Stimulated activated CD4-positive, alpha-beta T cell treated with anti-CD3 and anti-CD28 coated beads, Interleukin-15, amount 100 ng/mL, for 48 hours (primary cell): ENCODE measurements at places on chromosomes 12 and 14.

DNA sequence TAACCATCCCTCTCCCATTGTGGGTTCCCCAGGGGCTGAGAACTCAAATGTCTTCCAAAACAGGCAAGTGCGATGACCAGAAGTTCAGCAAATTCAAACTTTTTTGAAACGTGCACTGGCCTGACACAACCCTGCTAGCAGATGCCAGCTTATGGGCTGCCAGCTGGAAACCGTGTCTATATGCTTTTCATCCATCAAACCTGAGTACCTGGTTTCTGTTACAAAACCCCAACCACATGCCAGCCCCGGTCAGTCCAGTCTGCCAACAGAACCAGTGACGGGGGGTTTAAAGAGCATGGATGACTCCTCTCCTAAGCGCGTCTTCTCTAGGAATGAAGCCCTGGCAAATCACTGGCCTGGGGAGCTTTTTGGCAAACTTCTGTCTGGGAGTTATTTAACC, 189.7 kb downstream of the TTC7B start:
- DNase-seq, result no peak

DNA sequence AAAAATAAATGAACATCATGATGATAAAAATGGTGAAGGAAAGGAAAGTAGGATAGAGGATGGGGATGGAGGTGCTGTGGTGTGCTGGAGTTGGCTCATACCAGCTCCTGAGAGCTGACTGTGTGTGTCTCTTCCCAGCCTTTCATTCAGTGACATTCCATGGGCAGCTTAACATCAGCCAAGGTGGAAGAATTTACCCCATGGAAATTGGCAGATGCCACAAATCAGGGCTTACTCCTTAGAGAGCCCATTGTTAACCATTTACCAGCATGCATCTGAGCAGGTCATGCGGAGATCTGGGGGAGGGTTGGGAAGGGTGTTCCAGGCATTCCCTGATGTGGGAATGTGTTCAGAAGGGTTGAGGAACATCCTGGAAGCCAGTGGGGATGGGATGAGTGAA, 164.7 kb upstream of the MYL2 start:
- no peak for DNase-seq

- DNase-seq, result no peak
Observed at GRCh38 chr12:75959060-75959459, 72.5 kb downstream of the PHLDA1 start.

GRCh38 chr12:41905073-41905758, 239.5 kb downstream of the GXYLT1 start:
- no peak for DNase-seq

- no peak for DNase-seq
Observed at GRCh38 chr14:88955455-88955854, 131.0 kb downstream of the TTC8 start.

GRCh38 chr14:87271331-87271730, 721.7 kb downstream of the GALC start:
- DNase-seq, result no peak

DNA sequence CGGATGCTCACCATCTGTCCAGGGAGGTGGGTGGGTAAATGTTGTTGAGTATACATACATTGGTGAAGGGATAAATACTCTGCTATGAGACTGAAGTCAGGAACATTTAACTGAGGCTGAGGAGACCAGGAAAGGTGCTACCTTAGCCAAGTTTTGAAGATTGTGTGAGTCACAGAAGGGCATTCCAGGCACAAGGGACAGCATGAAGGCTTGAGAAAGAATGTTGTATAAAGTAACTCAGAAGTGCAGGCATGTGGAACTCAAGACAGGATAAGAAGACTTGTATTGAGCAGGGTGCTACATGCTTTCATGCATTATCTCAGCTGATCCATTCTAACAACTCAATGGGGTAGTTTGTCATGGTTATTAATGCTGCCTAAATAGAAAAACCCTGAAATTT, 112.7 kb downstream of the IPO8 start:
- DNase-seq, result no peak

- DNase-seq, result no peak
Observed at GRCh38 chr14:94025720-94026119, 420 bp upstream of the OTUB2 start.

GRCh38 chr12:119730381-119730780, 62.4 kb downstream of the PRKAB1 start:
- no peak for DNase-seq

DNA sequence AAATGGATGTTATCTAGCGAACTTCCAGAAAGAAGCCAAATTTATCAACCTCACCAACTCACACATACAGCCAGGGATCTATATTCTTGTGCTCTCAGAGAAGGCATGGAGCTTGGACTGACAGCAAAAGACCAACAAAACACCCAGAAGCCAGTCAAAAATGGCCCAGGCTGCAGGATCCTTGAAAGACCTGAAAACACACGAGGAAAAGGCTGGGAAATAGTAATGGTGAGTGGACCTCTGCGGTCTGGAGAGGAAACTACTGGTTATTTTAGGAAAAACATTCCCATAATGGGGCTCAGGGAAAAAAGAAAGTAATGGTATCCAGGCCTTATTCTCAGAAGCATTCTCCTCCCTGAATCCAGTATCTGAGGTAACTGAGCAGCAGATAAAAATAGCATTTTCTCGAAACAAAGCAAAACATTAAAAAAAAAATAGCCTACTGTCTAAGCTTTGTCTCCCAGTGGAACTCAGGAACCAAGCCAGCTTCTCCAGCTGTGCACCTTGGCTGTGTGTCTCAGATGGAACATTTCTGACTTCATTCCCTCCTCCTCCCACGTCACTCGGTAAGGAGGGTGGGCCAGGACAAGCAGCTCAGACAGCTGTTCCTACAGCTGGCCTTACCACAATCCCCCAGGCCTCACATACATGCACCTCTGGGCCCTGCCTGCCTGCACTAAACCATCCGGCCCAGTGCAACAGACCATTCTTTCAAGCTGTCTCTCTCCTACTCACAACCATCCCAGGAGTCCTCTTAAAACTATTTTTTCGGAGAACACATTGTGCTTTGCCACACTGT, 249.9 kb downstream of the DAD1 start:
- no peak for DNase-seq

DNA sequence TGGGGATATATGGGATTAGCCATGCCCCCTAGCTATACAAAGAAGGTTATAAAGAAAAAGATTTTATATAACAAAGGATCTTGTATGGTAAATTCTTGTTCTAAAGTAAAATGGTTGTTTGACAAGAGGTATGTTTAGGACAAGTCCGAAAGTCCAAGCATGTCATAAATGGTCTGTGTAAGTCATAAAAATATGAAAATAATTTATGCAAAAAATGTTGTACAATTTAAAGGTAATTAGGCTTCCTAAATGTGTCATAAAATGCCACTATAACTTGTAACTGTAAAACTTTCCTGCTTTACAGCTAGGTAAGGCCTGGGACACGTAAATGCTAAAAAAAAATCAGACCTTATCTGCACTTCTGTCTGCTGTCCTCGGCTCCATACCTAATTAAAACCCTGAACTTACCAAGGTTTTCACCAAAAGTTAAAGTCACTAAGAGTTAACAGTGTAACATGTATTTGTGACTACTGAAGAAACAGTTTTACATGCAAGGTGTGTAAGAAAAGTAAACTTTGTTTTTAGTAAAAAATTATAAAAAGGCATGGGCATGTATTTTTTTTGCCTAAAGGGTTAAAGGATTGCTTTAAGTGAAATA, 110.0 kb upstream of the RESF1 start:
- no peak for DNase-seq

DNA sequence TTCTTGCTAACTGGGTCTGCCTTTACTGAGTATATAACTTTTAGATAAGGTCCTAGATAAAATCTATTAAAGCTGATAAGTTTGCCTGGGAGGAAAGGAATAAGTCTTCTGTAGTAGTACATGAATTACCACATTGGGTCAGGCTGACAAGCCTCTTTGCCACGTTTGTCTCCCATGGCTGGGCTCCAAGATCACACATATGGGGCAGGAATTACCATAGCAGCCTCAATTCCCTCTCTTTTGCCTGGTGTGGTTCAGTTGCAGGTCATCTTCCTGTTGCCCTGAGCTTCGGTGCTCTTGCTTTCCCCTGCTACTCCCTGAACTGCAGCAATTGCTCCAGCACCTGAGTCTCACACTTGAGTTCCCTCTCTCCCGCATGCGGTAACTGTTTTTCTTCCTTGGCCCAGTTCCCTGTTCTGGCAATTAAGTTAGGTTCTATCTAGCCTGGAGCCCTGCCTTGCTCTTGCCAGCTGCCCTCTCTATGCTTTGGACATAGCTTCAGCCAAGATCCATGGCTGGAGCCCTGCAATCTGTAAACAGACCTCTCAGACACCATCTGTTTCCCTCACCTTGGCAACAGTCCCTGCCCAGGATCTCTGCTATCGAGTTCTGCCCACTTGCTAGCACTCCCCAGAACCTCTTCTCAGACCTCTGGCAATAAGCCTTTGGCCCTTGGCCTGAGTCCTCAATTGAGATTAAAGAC, 5.8 kb upstream of the GLT8D2 start:
- no peak for DNase-seq

DNA sequence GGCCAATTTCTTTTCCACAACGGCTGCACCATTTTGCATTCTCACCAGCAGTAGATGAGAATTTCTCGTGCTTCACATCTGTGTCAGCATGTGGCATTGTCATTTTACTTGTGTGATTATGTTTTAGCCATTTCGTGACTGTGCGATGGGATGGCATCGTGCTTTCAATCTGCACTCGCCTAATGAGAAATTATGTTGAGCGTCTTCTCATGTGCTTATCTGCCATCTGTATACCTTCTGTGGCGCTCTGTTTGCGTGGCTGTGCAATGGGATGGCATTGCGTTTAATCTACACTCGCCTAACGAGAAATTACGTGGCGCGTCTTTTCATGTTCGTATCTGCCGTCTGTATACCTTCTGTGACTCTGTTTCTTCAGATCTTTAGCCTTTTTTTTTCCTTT, 14.9 kb upstream of the GPR132 start:
- DNase-seq, result no peak

GRCh38 chr12:26762186-26762585, 70.8 kb downstream of the ITPR2 start:
- DNase-seq, result no peak

- DNase-seq, result peak; percentile 46
Observed at GRCh38 chr14:23068789-23069412, 11.6 kb upstream of the CDH24 start.

DNA sequence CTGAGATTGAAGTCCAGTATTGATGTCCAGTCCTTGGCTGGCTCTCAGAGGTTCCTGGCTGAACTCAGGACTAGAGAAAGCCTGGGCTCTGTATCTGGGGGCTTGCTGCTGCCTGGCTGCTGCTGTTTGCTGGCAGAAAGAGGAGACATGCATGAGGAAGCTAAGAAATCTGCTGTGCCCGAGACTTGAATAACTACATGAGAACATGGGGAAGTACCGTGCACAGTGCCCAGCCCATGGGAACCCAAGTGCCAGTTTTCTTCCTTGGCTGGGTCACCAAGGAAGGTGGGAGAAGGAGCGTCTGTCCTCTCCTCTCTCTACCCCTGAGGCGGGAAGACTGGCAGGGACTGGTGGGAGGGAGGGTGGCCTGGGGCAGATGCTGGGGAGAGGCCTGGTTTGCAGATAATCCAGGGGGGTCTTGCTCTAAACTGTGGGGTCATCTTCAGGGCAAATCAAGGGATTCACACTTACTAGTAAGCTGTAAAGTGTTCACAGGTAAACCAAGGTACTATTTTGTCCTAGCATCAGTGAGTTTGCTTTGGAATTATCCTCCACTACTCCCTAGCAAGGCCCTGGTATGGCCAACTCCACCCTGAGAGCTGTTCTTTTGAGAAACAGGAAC, 13.8 kb upstream of the ZFP36L1 start:
- no peak for DNase-seq

GRCh38 chr12:70722584-70723343, 85.5 kb upstream of the PTPRB start:
- DNase-seq, result no peak

- no peak for DNase-seq
Observed at GRCh38 chr12:123095078-123095881, 55.6 kb downstream of the PITPNM2 start.

DNA sequence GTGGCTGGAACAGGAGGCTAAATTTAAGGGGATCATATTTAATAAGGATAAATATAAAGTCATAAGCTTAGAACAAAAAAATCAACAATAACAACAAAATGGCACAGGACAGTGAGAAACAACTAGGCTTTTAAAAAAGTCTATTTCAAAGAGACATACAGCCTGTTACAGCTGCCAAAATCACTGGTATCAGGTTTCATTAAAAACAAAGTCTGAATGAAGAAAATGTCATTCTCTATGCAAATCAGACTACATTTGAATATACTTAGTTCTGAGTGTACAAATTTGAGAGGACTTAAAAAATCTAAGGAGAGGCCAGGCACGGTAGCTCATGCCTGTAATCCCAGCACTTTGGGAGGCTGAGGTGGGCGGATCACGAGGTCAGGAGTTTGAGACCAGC, 44.0 kb downstream of the TFCP2 start:
- DNase-seq, result no peak
